Dermis blood vessel endothelial cell (primary cell): ENCODE measurements at places on chromosomes 2 and 18. TPM values are rescaled to one million over a fixed set of nuclear protein-coding genes. Genes with fewer than 3 reads are reported as not detected.

DNA sequence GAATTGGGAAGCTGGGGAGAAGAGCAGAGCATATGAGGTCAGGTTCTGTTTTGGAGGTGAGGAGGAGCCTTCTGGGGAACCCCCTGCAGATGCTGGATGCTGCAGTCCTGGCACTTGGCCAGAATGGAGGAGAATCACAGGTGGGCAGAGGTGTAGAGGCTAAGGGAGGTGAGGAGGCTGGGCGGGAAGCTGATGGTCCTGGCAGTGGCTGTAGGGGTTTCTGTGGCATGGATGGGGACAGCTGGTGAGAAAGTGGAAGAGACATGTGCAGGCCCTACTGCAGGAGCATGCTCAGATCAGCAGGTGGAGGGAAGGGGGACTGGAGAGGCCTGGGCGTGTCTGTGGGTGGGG, 101.3 kb downstream of the DYSF start:
- DNase-seq, result no peak

DNA sequence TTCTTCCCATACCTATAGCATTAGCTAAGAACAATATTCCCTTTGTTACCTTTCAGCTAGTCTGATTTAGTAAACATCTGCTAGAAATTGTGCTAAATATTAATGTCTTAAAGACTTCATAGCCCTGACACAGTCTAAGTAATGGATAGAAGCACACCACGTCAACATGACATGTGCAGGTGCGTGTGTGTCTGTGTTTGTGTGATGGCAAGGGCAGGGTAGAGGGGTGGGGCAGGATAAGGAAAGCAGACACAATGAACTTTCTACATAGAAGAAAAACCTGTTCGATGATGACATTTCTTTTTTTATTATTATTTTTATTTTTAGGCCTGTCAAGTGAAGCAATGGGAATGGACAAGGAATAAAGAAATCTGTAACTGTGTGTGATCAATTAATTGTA, 223.3 kb downstream of the NOL4 start:
- DNase-seq, result no peak

DNA sequence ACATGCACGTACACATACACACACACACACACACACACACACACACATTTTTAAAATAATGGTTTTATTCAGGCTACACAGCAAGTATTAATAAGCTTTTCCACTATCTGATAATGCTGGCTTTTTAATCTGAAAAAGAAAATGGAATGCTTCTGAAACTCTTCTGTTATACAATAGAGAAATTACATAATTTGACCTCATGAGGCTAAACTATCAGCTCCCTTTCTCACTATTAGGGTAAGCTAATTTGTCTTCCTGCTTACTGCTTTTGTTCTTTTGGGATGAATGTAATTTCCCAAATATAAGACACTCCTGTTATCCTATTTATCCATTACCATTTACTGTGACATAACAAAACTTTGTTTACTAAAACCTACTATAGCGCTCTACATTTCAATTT, 41.8 kb downstream of the MAP4K3 start:
- no peak for DNase-seq

DNA sequence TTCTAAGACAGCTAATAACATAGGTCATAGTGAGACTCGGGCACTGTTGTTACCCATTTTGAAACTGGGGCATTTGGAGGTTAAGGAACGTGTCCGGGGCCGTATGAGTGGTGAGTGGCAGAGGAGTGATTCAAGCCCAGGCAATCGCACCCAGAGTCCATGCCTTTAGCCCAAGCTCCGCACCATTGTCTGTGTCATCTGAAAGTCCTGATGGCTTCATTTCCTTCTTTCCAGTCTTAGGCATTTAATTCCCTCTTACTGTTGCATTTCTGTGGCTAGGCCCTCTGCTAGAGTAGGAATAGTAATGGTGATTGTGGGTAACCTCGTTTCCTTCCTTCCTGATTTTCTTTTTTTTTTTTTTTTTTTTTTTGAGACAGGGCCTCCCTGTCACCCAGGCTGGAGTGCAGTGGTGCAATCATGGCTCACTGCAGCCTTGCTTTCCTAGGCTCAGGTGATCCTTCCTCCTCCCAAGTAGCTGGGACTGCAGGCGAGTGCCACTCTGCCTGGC, 49.8 kb upstream of the ASB1 start:
- peak; percentile 37 for DNase-seq

GRCh38 chr2:68336192-68336591, 16.4 kb upstream of the CNRIP1 start:
- no peak for DNase-seq

DNA sequence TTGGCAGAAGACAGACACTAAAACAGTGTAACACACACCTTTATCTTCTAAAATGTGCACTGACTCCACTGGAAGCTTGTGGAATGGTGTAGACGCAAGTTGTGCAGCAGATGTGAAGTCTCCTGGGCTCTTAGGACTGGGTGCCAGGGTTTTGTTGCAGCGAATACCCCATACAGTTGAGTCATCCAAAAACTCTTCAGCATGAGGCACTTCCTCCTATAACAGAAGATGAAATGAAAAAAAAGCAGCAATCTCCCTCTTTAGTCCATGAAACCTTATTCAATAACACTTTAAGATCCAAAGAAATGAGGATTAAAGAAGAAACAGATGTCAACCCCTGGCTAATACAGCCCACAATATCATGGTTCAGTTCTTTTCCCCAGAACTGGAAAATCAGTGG, 22.2 kb downstream of the BUB1 start:
- no peak for DNase-seq

GRCh38 chr2:203804764-203805485, 62.6 kb upstream of the CTLA4 start:
- DNase-seq, result peak; percentile 52

DNA sequence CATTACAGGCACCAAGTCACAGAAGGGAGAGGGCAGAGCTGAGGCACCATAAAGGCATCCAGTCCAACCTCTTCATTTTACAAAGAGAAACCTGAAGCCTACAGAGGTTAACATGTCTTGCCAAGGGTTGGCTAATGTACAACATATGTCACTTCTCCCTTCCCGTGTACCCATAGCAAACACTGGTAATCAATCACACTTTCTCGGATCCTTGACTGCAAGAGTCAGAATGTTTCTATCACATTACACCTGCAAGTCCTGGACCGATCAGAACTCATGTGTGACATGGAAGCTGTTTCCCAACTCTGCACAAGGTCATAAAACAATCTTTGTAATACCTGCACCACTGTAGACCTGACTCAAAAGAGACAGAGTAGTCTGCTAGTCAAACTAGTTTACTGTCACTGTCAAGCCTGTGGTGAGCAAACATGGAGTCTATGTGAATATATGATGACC, 6.0 kb downstream of the ANKRD44 start:
- no peak for DNase-seq

DNA sequence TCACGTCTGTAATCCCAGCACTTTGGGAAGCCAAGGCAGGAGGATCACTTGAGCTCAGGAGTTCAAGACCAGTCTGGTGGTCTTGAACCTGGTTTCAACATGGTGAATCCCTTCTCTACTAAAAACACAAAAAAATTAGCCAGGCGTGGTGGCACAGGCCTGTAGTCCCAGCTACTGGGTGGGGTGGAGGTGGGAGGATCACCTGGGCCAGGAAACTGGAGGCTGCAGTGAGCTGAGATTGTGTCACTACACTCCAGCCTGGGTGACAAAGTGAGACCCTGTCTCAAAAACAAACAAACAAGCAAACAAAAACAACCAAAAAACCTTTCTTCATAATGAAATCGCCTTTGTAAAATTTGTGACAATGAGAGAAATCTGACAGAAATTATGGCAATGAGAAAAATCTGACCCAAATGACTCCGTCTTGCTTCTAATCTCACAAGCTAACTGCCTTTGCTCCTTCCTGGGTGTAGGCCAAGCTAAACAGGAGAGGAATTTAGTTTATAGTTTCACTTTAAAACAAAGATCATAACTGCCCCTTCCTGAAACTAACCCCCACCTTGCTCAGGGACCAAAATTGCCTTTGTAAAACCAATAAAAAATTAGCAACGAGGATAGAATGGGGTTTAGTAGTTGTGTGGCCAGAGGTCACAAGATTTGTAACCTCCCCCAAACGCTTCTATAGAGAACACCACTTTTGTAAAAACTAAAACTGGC, 60.7 kb upstream of the KIF5C start:
- peak; percentile 36 for DNase-seq

Gene IL1A
- under 0.01 and 0.19 TPM in 2 replicates for total RNA-seq

Gene FTCDNL1
- total RNA-seq, result 0.23 and 1.7 TPM in 2 replicates

Gene GALM
- total RNA-seq, result 6.3 and 18.2 TPM in 2 replicates

Gene FAP
- 1.8 and 6.6 TPM in 2 replicates for total RNA-seq

Gene FSHR
- not detected in 2 replicates for total RNA-seq

Gene CFAP221
- total RNA-seq, result 0.17 TPM in 1 of 2 replicates, not detected in the other

Gene PLGLB2
- total RNA-seq, result 0.65 and 1.7 TPM in 2 replicates
